ENCODE measurements at places on chromosomes 7 and 10.

DNA sequence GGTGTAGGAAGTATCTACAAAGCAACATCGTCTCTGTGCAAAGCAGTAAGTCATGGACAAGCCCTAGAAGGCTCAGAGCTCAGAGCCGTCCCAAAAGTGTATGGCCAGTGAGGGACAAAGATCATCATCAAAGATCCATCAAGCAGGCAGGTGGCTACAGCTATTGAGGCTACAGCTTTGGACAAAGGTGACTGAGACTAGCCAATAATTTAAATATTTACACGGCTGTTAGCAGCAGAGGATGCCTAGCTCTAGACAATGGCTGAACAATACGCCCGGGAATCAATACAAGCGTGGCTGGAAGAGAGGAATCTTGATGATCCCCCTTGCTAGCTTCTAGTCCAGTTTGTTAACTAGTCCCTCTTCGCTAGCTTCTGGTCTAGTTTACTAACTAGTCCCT lies 17.9 kb downstream of the NMT2 start:
- no peak for DNase-seq

DNA sequence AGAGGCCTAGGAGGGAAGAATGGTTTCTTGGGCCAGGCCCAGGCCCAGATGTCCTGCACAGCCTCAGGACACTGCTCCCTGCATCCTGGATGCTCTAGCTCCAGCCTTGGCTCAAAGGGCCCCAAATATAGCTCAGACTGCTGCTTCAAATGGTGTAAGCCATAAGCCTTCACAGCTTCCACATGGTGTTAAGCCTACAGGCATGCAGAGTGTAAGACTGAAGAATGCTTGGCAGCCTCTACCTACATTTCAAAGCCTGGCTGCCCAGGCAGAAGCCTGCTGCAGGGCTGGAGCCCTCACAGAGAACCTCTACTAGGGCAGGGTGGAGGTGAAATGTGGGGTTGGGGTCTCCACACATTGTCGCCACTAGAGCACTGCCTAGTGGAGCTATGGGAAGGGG lies 118.1 kb downstream of the TPK1 start:
- DNase-seq: no peak

GRCh38 chr10:2137549-2138174 lies 400.3 kb upstream of the ADARB2 start:
- DNase-seq: no peak

- no peak for DNase-seq
These were observed 17.6 kb downstream of the GPRIN2 start for GRCh38 chr10:46538717-46539426.
